ENCODE measurements at places on chromosomes 2 and 18.
A peak's percentile ranks its signal among the peaks of the same experiment; 100 is the strongest.

DNA sequence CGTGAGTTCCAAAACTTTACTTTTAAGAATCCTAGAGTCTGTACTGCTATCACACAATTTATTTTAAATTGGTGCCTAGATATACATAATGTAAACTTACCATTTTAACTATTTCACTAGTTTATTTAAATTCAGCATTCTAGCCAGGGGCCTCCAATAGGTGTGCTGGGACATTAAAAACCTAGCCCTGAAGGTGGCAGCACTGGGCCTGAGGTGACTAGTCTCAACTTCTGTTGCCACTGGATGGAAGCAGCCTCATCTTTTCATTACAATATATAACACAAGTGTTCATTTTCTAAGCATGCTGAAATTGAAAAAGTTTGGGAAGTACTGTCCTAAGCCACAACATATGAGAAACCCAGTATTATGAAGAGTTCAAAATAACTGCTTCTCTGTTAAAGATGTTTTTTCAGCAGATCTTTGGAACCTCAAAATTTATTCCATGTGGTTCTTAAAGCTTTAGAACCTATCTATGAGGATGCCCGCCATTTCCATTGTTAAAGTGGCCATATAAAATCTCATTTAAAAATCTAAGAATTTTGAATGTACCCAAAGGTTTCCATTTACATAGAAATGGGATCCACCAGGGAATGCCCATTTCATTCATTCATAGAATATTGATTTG lies 2.9 kb upstream of the RBBP8 start:
- peak; percentile 71 for DNase-seq

DNA sequence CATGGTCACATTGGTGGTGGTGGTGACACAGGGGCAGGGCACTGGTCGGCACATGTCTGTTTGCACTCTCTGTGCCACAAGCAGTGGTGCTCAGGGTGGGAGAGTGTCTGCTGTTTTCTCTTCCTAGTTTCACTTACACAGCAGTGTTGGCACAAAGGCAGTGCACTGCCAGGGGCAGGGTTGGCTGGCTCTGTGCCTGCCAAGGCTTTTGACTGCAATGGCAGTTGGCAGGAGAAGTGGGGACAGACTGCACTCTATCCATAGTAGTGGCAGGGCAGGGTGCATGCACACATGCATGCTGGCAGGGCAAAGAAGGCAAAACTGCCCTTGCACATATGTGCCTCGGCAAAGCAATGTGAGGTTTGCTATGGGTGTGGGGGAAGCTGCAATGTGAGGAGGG lies 635.9 kb downstream of the SUCLG1 start:
- no peak for DNase-seq

DNA sequence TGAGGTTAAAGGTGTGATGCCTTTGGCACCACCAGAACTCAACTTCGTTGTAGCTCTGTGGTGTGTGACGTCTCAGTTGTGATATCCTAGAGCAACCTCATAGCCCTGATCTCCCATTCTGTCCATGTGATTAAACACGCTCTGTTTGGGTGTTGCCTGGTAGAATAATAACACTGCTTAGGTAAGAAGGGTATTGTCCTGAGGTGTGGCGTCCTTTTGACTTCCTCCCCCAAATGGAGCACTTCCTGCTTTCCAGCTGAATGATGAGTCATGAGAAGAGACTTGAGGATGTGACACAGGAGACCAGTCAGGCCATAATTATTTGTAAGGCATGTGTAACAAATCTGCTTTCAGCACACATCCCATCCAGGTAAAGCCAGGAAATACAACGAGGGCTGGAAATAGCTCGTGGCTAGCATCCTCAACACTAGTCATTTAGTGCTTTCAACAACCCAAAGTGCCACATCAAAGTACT lies 100.7 kb downstream of the RAPGEF4 start:
- peak; percentile 100 for DNase-seq

- no peak for DNase-seq
Measured at GRCh38 chr2:37612382-37612781, 59.1 kb downstream of the CDC42EP3 start.

DNA sequence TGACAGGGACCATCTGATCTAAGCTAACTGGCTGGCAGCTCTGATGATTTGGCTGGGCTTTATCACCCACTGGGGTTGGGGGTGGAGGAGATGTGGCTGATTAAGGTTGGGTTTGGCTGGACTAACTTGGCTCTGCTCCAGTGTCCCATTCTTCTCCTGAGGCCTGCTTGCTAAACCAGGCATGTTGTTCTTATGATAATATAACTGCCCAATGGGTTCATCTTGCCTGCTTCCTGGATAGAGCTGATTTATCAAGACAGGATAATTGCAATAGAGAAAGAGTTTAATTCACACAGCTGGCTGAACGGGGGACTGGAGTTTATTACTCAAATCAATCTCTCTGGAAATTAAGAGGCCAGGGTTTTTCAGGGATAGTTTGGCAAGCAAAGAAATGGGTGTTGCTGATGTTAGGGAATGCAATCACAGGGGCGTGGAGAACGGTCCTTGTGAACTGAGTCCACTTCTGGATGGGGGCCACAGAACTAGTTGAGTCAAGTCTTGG lies 150.4 kb downstream of the PTH2R start:
- peak; percentile 17 for DNase-seq

- no peak for DNase-seq
Measured at GRCh38 chr2:236529606-236530005, 40.0 kb upstream of the ACKR3 start.

- DNase-seq = no peak
Measured at GRCh38 chr2:853203-853870, 97.3 kb upstream of the SNTG2 start.

GRCh38 chr2:238498691-238499295 lies 72.1 kb downstream of the ASB1 start:
- no peak for DNase-seq

GRCh38 chr2:121969766-121970639 lies 214.6 kb downstream of the TSN start:
- DNase-seq = no peak

GRCh38 chr18:49967171-49967570 lies 153.8 kb upstream of the ACAA2 start:
- no peak for DNase-seq

DNA sequence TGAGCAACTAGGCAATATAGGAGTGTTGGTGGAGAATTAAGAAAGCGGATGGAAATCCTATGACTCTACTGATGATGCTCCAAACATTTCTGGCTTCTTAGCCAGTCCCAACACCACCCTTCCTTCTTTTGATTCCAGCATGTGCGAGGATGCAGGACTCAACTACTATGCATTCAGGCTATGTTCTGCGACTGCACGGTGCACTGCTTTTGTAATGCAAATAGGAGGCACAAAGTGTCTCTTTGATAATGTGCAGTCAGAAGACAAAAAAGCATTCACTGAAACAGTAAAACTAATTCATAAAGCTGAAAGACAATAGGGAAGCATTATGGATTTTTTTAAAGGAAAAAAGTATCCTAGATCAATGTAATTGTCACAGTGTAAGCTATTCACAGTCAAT lies 106.7 kb downstream of the MEIS1 start:
- DNase-seq = no peak
